IPS DF 19.7 (cell line): ENCODE measurements at places on chromosomes 11 and 22.

DNA sequence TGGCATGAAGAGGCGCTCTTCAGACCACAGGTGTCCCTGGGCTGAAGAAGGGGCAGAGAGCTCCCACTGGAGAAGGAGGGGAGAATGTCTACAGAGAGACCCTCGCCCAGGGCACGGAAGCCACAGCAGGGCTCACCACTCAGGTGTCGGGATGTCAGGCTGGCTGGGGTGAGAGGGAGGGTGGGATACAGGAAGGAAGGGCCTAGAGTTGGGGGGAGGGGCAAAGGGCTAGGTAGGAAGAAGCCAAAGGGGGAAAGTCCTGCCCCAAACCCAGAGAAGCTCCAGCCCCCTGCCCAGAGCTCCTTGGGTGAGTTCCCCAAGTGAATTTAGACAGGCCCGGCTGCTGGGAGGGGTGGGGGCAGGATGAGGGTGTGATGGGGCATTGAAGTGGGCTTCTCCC is 232.0 kb downstream of the CEP164 start:
- DNase-seq: no peak

DNA sequence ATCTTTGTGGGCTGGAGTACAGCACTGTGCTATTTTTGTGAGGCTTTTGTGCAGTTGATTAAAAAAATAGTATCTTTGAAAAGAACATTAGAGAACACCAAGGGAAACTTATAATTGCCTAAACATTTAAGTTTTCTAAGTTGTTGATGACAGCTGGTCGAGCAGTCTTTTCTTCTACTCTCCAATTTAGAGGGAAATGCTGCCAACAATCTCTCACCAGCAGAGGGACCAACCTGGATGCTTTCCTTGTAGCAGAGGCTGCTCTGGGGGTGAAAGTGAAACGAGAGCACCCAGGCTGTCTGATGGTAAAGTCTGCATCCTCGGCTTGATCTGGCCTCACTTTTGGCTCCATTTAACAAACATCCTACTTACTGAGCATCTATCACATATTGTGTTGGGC is 1286.5 kb upstream of the TENM4 start:
- peak; percentile 28 for DNase-seq

GRCh38 chr11:94938095-94939055 is 35.0 kb downstream of the CWC15 start:
- no peak for DNase-seq

DNA sequence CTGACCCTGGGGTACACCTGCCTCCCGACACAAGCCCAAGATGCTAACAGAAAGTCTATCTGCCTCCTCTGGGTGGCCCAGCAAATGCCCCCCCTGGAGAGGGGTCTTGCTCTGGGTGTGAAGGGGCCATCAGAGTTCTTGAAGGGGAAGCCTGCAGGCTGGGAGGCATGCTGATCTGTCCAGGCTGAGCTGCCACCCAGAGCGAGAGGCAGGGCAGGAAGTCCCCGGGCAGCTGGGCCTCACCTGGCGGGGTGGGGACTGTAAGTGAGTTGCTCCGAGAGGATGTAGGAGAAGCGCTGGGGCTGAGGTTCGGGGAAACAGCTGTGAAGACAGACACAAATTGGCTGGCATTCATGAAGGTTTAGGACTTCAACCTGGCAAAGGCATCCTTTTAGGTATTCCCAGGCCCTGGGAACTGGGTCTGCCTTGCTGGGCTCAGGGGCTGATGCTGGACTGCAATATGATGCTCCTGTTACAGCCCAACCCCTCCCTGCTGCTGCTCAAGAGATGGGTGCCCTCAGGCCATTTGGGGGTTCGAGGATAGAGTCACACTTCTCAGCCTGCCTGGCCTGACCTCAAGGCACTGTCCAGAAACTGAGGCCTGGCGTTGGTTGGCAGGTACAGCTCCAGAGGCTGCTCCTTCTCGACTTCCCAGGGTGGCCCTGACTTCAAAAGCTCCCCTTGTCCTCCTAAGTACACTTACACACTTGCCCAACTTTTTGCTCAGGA is 60.2 kb upstream of the LYVE1 start:
- DNase-seq: no peak

- DNase-seq: no peak
Measured at GRCh38 chr22:38419858-38420160, 35.2 kb downstream of the KCNJ4 start.

DNA sequence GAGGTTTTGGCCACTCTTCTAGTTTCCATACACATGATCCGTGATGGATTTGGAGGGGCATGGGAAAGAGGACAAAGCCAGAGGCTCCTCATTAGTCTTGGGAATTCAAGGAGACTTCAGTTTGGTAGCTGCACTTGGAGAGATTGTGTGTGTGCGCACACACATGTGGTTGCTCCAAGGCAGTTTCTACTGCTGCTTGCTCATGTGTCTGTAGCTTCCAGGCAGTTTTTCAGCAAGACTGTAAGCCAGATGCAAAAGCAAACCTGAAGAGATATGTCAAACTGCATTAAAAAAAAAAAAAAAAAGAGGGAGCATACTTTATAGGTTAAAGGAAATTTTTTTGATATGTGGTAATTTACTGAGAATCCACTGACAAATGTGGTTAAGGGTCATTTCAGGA is 95.7 kb downstream of the OSBP2 start:
- DNase-seq: no peak

DNA sequence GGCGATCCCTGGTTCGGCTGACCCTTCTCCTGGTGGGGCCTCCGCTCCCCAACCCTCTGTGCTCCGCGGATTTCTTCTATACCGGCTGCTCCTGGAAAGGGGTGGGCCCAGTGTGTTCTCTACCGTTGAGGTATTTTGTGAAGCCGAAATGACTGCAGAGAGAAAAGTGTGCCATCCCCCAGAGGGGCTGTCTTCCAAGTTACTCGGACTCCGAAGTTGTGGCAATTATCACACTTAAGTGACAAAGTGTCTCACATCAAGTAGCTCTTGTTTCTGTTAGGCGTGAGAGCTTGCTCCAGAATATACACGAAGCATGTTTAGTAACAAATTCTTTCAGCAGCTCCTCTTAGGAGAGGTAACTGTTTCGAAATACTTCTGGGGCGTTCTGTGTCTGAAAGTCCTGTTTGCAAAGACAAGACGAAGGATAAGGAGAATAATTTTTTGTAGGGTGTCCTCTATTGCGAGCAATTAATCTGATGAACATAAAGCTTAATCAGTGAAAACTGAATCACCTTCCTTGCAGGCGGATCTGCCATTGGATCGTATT is 434 bp downstream of the XPNPEP3 start:
- DNase-seq: no peak

DNA sequence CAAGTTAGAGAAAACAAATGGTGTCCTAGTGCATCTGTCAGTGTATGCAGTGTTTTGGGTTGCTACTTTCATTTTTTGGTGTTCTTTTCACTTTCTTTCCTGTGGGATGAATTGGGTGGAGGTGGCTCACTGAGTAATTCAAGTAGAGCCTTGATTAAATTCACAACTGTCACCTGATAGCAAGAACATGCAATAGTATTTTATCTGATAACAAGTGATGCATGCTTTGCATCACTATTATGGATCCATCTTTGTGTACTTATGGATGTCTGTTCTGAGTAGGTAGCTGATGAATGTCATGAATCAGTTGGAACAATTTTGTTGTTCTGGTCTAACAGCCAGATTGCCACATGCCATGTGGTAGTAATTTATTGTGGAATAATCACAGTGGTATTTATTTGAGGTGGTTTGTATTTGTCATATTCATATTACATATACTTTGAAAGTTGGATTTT is 87.5 kb downstream of the DDX10 start:
- no peak for DNase-seq

DNA sequence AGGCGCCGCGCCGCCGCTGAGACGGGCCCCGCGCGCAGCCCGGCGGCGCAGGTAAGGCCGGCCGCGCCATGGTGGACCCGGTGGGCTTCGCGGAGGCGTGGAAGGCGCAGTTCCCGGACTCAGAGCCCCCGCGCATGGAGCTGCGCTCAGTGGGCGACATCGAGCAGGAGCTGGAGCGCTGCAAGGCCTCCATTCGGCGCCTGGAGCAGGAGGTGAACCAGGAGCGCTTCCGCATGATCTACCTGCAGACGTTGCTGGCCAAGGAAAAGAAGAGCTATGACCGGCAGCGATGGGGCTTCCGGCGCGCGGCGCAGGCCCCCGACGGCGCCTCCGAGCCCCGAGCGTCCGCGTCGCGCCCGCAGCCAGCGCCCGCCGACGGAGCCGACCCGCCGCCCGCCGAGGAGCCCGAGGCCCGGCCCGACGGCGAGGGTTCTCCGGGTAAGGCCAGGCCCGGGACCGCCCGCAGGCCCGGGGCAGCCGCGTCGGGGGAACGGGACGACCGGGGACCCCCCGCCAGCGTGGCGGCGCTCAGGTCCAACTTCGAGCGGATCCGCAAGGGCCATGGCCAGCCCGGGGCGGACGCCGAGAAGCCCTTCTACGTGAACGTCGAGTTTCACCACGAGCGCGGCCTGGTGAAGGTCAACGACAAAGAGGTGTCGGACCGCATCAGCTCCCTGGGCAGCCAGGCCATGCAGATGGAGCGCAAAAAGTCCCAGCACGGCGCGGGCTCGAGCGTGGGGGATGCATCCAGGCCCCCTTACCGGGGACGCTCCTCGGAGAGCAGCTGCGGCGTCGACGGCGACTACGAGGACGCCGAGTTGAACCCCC is 798 bp downstream of the BCR start:
- no peak for DNase-seq

DNA sequence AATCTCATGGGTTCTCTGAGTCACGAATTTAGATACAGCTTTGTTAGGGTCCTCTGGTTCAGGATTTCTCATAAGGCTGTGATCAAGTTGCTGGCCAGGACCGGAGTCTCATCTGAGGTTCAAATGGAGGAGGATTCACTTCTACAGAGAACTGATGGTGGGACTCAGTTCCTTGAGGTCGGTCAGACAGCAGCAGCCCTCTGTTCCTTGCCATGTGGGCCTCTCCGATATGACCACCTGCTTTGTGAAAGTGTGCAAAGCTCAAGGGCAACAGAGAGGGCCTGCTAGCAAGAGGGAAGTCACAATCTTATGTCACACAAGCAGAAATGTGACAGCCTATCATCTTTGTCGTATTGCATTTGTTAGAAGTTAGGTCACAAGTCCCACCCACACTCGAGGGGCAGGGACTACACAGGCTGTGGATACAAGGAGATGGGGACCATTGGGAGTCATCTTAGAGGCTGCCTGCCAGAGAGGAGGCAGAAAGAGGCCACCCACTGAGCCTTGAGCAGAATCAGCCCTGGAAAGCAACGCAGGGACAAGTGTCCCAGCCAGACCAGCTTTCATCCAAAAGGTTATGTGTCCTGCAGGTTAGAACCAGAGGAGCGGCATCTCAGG is 34.5 kb downstream of the RPUSD4 start:
- no peak for DNase-seq

DNA sequence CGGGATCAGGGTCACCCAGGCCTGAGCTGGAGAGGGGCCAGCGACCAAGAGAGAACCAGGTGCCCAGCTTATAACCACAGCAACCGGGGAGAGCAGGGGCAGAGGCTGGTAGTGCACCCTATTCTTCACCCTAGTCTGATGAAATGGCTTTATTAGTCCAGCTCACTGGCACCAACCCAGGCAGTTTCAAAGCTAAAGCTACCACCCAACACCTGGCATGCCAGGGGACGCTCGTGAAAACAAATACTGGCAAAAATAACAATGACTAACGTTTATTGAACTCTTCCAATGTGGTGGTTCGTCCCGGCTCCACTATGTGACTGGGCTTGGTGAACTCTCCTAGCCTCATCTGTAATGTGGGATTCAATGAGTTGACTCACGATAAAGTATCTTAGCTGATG is 30.6 kb downstream of the SCGB1A1 start:
- no peak for DNase-seq

- no peak for DNase-seq
Measured at GRCh38 chr11:122789907-122790306, 48.4 kb upstream of the CRTAM start.

DNA sequence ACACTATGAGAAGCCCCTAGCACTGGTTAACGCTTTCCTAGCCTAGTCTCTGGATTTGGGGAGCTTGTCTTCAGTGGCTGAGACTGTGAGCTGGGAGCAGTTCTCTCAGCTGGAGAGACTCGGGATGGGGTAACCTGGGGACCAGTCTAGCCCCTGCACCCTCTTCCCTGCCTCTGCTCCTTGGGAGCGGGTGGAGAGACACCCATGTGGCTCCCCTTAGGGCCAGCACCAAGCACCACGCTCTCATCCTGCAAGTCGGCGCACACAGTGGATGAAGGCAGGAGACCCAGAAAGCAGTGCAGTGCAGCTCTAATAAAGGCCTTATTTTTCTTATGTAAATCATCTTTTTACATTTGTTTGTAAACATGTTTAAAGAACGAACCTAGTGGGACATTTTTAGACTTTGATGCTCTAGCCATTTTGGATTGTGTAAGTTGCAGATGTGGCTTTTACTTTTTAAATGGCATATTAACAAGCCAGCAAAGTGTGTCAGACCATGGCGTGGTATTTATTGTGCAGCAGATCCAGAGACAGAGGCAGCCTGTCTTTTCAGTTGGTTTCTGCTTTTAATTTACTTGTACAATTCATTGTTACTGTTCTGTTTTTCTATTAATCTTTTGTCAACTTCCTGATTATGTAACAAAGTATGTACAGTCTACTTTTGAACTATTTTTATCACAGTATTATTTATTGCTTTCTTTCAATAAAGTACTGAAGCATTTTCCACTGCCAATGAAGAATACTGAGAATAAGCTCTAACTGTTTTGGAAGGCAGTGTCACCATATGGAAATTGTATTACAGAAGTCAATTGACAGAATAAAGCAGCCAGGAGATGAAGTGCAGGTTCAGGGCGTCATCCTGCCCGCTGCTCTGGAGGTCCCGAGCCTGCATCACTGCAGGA is 14.4 kb upstream of the CTTN start:
- DNase-seq: no peak

- DNase-seq: no peak
Measured at GRCh38 chr11:93324500-93324899, 6.0 kb upstream of the DEUP1 start.

DNA sequence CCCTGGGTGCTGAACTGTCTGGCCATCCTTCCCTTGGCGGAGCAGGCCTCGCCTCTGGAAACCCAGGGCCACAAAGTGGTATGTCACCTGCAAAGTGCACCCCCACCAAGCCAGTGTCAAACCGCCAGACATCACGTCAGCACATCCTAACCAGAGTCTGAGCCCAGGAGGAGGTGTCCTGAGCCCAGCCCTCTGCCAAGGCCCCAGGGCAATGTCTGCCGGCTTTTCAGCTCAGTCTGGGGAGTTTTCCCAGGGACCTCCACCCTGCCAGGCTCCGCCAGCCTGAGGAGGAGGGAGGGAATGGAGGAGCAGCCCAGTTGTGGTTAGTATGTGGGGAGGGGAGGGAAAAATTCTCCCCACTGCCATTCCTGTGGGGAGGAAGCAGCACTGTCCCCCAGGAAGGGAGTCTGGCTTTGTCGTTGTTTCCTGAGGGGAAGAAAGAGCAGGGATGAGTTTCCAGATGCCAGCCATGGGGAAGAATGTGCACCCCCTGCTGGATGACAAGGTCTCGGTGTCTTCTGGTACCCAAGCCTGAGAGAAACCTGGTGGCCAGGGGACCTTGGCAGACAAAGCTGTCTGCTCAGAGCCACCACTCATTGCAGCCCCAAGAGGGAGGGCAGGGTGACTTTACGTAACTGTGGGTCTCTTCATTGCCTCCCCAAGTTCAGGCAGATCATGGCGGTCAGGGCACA is 81.4 kb upstream of the CD82 start:
- DNase-seq: no peak

GRCh38 chr22:36480941-36481392 is 473 bp downstream of the TXN2 start:
- DNase-seq: no peak
